Bone marrow (tissue), 2 donors: ENCODE measurements at places on chromosomes 5 and 9.

DNA sequence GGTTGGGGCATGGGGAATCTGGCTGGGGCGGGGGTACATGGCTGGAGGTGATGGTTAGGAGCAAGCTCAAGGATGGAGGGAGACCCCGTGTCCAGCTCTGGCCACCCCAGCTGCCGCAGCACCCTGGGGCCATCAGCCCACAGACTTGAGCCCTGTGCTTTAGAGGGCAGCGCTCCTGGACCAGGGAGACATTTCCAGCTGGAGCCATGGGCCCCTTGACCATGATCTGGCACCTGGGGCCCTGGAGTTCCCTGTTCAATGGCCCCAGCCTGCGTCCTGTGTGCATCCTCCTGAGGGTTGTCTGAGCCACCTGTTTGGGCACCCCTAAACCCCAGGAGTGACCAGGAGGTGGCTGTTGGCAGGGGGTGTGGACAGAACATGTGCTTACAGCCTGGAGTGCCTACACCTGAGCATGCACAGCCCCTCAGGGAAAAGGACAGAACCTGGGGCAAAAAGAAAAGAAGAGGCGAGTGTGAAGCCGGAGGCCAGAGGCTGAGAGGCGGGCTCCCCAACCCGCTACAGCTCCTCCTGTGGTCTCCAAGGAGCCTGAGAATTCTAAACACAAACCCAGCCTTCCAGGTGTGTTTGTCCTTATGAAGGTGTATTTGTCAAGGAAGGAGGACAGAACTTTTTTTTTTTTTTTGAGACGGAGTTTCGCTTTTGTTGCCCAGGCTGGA lies 126.7 kb downstream of the C9orf50 start:
- no peak for DNase-seq

- no peak for DNase-seq
Observed at GRCh38 chr5:173279166-173279565, 44.2 kb upstream of the NKX2-5 start.

DNA sequence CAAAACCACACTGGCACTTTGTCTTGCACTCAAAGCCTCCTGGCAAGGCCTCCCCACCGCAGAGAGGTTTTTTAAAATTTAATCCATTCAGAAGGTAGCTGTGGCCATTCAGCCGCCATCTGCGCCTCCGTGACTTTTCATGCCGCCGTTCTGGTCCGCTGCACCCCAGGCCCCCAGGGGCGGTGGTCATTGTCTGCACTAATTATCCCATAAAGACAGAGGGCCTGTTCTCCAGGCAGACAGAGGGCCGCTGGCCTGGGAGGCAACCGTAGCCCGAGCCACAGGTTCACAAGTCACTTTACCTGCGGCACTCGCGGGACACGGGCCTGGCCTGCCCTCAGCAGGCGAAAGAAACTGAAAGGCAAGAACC lies 49.4 kb downstream of the EXD3 start:
- no peak for DNase-seq

DNA sequence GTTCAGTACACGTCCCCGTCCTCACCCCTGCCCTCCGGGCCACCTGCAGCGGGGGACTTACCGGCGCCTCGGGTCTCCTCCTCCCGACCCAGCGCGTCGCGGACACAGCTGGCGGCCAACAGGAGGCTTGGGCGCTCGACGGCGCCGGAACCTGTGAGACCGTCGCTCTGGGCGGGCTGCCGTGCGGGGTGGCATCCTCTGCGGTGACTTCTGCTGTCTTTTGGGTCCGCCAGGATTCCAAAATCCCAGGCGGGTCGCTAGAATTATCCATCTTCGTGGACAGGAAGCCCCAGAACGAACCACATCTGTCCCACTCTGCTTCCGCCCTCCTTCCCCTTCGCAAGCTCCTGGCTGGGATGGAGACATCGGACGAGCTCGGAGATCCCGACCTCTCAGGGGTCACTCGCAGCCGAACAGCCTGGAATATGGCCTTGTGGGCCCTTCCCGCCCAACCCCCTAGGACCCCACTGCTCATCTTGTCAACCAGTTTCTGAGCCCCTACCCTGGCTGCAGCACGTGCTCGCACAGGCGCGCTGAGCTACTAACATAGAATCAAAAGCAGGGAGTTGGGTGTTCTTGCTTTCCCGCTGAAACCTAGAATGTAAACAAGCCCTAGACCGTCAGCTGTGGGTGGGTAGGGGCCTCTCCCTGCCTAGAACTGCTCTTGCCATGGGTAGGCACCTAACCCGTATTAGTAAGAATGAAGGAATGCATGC lies 947 bp upstream of the MARCHF3 start:
- no peak for DNase-seq

DNA sequence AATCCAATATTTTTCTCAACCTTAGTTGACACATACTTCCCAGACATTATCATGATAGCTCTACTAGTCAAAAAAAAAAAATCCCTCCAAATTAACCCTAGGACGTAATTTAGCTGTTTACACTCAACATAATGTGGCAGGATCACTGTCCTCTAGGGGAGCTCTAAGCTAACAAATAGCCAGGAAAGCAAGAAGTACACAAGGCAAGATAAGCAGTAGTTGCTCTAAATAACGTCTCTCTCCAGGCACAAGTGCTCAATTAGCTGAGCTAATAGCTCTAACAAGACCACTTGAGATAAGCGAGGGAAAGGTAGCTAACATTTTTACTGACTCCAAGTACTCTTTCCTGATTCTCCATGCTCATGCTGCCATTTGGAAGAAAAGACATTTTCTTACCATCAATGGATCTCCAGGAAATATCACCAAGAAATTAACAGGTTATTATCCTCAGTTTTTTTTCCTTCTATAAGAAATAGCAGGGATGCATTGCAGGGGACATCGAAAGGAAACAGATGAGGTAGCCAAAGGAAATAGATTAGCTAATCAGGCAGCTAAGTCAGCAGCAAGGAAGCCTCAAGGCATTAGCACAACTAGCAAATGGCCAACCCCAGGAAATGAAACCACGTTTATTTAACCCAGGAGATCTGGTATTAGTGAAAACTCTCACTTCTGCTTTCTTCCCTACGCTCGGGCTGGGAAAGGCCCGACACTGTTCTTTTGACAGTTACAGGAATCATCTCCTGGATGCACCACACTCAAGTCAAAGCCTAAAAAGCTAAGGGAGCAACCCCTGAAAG lies 614.1 kb downstream of the PTPRD start:
- DNase-seq, result no peak

DNA sequence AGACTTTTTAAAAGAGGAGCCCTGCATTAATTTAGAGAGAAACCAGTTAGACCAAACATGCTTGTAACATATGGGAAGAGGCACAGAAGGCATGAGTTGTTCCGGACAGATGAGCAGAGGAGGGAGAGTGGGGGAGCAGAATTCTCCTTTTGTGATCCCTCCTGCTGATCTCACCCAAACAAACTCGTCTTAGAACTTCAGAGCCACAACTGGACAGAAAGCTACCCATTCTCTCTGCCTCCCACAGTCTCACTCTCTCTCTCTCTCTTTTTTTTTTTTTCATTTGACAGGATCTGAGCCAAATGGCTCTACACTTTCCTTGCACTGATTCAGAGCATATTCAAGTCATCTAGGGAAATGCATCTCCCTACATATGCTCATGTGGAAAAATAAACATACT lies 196.0 kb upstream of the PAPPA start:
- DNase-seq, result no peak

GRCh38 chr5:39450487-39450886 lies 25.7 kb upstream of the DAB2 start:
- no peak for DNase-seq

DNA sequence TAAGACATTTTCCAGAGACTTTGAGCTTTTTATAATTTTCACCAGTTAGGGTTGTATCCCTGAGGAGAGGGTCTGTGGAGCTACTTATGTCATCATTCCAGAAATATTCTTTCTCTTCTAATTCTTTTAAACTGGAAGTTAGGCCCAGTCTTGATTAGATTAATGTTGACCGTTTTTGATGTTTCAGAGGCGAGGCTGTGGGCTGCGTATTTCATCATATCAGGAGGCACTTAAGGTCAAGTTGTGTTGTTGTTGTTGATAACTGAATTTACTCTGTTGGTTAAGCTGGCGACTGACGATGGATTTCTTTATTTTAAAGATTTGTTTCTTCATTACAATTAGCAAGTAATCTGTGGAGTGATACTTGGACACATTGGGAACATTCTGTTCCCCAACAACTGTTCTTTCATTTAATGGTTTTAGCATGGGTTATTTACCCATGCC lies 20.1 kb downstream of the IPO11 start:
- DNase-seq, result no peak

DNA sequence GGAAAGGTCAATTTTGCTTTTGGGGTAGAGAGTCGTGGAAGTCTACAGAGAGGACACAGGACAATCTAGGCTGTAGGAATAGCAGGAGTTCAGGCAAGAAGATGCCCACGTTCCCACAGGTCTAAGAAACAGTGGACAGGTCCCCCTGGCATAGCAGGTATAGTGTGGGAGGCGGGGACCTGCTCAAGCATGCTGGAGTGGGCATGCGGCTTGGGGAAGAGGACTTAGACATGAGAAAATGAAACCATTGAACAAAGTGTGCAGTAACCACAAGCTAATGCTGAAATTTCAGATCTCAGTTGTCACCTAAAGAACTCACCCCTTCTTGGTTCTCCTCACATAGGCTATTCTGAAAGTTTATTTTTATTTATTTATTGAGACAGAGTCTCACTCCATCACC lies 142.8 kb upstream of the EFNA5 start:
- DNase-seq, result no peak

DNA sequence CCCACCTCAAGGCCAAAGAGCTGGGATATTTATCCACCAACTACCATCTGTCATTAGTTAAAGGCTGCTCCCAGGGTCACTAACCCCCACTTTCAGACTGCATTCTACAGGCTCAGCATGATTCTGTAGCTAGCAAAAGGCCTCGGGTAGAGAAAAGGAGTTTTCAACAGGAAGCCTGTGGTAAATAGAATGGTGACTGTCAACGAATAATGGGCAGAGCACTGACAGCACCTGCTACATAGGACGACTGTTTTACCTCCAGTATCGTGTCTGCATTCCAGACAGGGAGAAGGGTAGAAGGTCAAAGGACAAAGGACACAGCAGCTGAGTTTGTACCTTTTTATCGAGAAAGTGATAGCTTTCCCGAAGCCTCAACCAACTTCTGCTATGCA lies 20.3 kb downstream of the MFAP3 start:
- DNase-seq, result no peak

DNA sequence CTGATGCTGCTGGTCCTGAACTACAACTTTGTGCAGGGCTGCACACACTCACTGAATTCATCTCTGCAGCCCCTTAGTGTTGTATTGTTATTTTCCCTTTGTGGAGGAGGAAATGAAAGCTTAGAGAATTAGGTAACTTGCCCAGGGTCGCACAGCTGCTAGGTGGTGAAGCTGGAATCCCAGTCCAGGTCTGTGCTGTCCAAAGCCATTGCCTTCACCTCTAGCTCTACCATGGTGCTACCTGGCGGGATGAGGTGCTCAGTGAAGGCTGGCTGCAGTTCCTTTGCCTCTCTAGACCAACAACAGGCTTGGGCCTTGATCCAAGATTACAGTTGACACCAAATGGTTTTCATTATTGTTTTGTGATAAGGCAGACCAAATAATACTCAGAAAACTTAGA lies 177.8 kb upstream of the PITX1 start:
- DNase-seq, result no peak
